Stimulated activated CD4-positive, alpha-beta T cell treated with anti-CD3 and anti-CD28 coated beads, Interleukin-15, amount 100 ng/mL, for 1 hour (primary cell): ENCODE measurements at places on chromosomes 4 and X.

- no peak for DNase-seq
These were observed 662.2 kb upstream of the BOD1L1 start for GRCh38 chr4:14289708-14290107.

DNA sequence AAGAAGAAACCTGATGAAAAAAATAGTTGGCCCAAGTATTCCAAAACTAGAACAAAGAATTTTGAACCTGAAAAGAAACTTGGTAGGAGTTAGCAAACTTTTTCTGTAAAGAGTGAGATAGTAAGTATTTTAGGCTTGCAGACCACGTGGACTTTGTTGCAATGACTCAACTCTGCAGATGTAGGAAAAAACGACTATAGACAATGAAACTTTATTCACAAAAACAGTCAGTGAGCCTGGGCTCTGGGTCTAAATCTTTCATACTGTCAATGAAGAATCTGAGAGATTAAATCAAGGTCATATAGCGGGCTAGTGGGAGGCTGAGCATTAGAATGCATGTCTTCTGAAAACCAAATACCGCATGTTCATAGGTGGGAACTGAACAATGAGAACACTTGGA lies 23.0 kb downstream of the SH3D19 start:
- DNase-seq, result no peak

DNA sequence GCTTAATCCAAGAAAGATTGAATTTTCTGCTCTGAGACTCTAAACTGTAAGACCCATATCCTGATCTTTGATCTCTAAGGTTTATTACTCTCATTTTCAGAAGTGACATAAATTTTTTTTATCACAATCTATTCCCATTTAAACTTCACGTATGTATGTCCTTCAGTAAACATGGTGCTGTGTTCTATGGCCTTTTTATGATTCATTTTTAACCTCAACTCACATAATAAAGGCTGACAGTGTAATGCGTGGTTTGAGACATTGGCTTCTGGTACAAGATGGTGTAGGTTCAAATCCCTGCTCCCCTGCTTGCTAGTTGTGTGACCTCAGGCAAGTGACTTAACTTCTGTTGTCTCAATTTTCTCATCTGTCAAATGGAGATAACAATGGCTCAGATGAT lies 306.0 kb upstream of the AADAT start:
- DNase-seq, result no peak

DNA sequence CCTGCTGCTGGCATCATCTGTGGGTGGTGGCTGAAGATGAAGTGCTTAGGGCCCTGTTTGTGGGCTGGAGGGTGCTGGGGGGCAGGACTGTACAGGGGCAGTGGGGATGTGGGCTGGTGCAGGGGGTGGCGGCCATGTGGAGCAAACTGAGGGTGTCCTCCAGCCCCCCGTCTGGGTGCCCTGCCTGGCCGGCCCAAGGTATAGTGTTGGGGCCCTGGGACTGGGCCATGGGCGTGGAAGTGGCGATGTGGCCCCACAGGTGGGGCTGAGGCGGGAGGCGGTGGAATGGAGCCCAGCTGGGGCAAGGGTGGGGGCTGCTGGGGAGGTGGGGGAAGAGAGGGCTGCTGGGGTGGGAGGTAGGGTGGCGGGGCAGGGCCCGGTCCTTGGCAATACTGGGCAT lies 9.5 kb upstream of the KDM5C start:
- DNase-seq, result no peak

- DNase-seq, result no peak
These were observed 32.1 kb upstream of the VEGFD start for GRCh38 chrX:15416133-15416993.

- no peak for DNase-seq
These were observed 33.4 kb upstream of the PHKA2 start for GRCh38 chrX:19017271-19017670.

DNA sequence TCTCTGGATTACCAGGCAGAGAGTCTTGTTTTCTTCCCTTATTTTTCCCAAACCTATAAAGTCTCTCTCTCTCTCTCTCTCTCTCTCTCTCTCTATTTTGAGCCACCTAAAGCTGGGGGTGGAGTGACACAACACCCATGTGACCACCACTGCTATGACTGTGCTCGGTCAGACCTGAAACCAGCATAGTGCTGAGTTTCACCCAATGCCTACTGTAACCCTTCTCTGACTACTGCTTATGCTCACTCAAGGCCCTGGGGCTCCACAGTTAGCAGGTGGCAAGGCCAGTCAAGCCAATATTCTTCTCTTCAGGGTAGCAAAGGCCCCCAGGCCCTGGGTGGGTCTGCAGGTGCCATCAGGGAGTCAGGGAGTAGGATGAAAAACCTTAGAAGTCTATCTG lies 114.7 kb upstream of the ARMCX2 start:
- DNase-seq, result no peak

- DNase-seq, result no peak
These were observed 1.7 kb downstream of the EGFL6 start for GRCh38 chrX:13571136-13571535.

DNA sequence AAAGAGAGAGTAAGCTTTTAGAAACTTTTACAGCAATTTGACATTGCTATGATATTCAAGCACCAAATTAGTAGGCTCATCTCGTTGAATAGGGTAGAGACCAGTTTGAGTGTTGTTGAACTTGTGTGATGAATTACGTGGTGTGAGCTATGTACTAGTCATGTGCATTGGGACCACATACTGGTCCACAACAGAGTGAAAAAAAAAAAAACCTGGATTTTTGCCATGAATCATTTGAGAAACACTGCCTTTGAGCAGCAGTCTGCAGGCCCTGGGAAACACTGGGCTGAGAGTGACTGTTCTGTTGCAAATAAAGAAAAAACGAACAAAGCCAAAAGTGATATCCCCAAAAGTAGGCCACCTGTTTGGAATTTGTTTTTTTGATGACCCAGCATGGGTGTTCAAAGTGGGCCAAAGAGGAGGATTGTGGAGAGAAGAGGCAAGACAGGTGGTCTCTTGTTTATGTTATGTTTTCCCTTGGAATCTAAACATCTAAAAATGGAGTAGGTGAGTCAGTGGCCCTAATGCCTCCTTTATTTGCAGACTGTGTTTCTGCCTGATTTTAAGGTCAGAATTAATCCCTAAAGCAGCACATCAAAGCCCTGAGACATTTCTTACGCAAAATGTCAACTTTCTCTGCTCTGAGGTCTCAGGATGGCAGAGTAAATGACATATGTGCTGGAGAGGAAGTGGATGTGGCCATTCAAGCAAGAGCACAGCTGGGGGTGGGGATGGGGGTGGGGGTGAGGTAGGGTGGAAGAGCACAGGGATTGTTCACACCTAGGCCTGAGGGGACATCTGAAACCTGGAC lies 33.5 kb downstream of the TAF7L start:
- no peak for DNase-seq

- DNase-seq, result no peak
These were observed 20.5 kb downstream of the GAB3 start for GRCh38 chrX:154730253-154730891.

- DNase-seq, result no peak
These were observed 396.0 kb upstream of the SMIM31 start for GRCh38 chr4:164357957-164358356.

DNA sequence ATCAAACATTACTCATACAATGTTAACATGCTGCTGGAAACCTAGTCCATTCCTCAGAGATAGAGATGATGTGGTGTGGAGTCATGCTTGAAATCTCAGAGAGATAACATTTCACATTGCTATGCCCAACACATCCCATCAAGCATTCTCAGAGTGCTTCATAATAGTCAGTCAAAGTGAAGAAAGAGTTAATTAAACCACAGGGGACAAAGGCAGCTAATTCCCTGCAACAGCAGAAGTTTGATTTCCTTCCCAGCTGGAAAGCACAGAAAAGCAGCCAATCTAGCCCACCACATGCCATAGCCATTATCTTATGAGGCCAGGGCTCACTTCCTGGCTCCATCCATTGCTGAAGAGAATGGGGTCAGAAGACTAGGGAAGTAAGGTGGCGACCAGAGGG lies 8.9 kb downstream of the KDR start:
- DNase-seq, result no peak
